ENCODE measurements at places on chromosomes 12 and 14.

GRCh38 chr14:78181270-78181669 is 11.1 kb downstream of the NRXN3 start:
- no peaks in the 10 kb centered on the region for H3K36me3 ChIP-seq
- H3K4me1 ChIP-seq: no peaks in the 10 kb centered on the region
- no peak for DNase-seq
- H3K27ac ChIP-seq: no peak overlapping the region
- H3K4me3 ChIP-seq: no peak overlapping the region
- peaks cover 3% of the 10 kb centered on the region for H3K27me3 ChIP-seq

- no peak overlapping the region for H3K27ac ChIP-seq
- DNase-seq: no peak
- H3K36me3 ChIP-seq: no peaks in the 10 kb centered on the region
Observed at GRCh38 chr12:104788840-104789271, 169.2 kb downstream of the SLC41A2 start.

GRCh38 chr12:98399532-98399931 is 115.9 kb upstream of the TMPO start:
- DNase-seq: peak; percentile 84
- H3K36me3 ChIP-seq: no peaks in the 10 kb centered on the region
- H3K27me3 ChIP-seq: no peaks in the 10 kb centered on the region
- H3K27ac ChIP-seq: peak overlapping the region; percentile 14
- peaks cover 35% of the 10 kb centered on the region for H3K4me1 ChIP-seq
- peak overlapping the region; percentile 14 for H3K4me3 ChIP-seq

GRCh38 chr14:93669632-93670031 is 118.7 kb downstream of the PRIMA1 start:
- H3K4me3 ChIP-seq: no peak overlapping the region
- H3K27me3 ChIP-seq: peaks cover 9% of the 10 kb centered on the region
- H3K27ac ChIP-seq: no peak overlapping the region
- DNase-seq: no peak

GRCh38 chr12:6205761-6206160 is 5.6 kb downstream of the CD9 start:
- H3K27me3 ChIP-seq: peaks cover 36% of the 10 kb centered on the region
- H3K36me3 ChIP-seq: no peaks in the 10 kb centered on the region
- H3K4me1 ChIP-seq: no peaks in the 10 kb centered on the region
- no peak overlapping the region for H3K27ac ChIP-seq
- H3K4me3 ChIP-seq: no peak overlapping the region
- no peak for DNase-seq

DNA sequence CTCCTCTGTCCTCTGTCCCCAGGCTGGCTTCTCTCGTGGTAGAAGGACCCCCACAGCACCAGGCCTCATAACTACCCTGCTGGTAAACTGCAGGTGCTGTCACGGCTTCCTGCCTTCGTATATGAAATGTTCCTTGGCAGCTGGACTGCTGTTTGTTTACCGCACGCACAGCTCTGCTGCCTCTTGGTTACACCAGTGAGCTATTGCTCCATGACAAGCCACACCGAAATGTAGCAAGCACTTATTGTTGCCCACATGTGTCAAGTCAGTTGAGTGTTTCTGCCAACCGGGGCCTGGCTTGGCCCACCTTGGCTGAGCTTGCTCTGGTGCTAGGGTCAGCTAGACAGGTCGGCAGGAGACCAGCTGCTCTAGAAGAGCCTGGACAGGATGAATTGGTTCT is 21.7 kb upstream of the TCL1B start:
- DNase-seq: no peak
- peaks cover 3% of the 10 kb centered on the region for H3K4me1 ChIP-seq
- no peak overlapping the region for H3K27ac ChIP-seq
- H3K4me3 ChIP-seq: no peak overlapping the region
- H3K36me3 ChIP-seq: no peaks in the 10 kb centered on the region
- H3K27me3 ChIP-seq: peaks cover 9% of the 10 kb centered on the region

DNA sequence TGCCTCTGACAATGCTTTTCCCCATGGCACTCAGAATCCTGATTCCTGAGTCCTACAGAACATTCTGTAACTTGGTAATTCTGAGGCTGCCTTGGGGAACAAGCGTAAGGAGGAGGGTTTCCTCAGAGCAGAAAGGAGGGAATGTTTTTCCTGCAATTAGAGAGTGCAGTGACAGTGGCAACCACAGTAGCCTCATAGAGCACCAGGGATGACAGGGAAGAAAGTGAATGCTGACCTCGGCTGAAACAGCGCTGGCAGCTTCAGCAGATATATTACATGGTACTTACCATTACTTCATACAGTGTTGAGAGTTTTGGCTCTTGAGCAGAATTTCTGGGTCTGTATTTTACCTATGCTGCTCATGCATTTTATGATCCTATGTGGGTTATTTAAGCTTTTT is 757.1 kb downstream of the NRXN3 start:
- peaks cover 2% of the 10 kb centered on the region for H3K27me3 ChIP-seq
- H3K4me3 ChIP-seq: no peak overlapping the region
- DNase-seq: no peak
- H3K36me3 ChIP-seq: no peaks in the 10 kb centered on the region
- no peak overlapping the region for H3K27ac ChIP-seq
- no peaks in the 10 kb centered on the region for H3K4me1 ChIP-seq

DNA sequence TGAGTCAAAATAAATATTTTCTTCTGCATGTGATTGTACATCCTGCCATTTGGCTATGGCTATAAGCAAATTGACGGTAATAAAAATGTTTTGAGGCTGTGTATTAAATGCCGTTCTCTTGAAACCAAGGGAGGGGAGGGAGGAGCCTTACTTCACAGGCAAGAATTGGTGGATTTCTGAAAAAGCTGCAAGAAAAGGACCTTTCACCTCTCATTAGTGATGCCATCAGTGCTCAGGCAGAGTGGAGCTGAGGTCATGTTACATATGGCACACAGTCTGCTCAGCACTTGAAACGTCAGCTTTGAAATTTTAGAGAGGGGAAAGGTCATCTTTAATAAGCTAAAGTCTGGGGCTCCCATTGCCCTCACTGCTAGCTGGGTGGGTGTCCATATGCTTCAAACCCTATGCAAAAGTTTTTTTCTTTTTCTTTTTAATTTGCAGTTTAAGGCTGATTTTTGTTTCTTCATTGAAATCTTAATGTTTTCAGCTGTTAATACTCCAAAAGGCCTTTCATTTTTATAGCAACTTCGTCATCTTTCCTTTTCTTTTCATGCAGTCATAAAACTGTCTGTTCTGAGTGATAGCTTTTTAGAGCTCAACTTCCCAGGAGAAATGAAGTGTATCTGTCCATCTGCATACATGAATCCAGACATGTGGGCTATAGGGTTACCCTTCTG is 9.8 kb upstream of the SIX1 start:
- H3K36me3 ChIP-seq: no peaks in the 10 kb centered on the region
- H3K27me3 ChIP-seq: peaks cover 65% of the 10 kb centered on the region
- peaks cover 23% of the 10 kb centered on the region for H3K4me1 ChIP-seq
- DNase-seq: no peak

DNA sequence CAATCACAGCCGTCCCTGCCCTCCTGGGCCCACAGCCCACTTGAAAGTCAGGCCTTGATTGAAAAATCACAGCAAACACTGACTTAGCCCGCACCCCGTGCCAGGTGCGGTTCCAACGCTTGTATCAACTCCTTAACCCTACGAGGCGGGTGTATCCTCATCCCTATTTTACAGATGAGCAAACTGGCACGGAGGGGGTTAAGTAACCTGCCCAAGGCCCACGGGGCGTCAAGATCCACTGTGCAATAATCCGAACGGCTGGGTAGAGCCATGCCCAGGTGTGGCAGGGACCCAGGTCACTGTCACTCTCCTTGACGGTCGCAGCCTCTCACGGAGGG is 583 bp downstream of the DNAH10 start:
- no peak for DNase-seq
- peak overlapping the region; percentile 6 for H3K4me3 ChIP-seq
- H3K4me1 ChIP-seq: peaks cover 8% of the 10 kb centered on the region

DNA sequence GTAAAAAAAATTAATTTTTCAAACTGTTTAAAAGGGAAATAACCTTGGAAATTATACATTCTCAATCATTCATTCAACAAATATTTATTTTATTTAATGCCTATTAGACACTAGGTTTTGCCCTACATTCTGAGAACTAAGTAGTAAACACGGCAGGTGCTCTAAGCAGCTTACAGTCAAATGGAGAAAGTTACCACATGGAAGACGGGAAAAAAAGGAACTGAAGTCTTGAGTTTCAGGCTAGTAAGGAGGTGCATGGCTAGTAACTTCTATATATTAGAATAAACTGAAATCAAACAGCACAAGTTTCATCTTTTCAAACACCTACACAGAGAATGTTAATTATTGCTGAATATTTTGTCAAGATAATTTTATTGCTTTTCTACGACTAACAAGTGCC is 52.9 kb downstream of the C12orf42 start:
- H3K27me3 ChIP-seq: no peaks in the 10 kb centered on the region
- no peak overlapping the region for H3K27ac ChIP-seq
- no peaks in the 10 kb centered on the region for H3K36me3 ChIP-seq
- peaks cover 21% of the 10 kb centered on the region for H3K4me1 ChIP-seq

DNA sequence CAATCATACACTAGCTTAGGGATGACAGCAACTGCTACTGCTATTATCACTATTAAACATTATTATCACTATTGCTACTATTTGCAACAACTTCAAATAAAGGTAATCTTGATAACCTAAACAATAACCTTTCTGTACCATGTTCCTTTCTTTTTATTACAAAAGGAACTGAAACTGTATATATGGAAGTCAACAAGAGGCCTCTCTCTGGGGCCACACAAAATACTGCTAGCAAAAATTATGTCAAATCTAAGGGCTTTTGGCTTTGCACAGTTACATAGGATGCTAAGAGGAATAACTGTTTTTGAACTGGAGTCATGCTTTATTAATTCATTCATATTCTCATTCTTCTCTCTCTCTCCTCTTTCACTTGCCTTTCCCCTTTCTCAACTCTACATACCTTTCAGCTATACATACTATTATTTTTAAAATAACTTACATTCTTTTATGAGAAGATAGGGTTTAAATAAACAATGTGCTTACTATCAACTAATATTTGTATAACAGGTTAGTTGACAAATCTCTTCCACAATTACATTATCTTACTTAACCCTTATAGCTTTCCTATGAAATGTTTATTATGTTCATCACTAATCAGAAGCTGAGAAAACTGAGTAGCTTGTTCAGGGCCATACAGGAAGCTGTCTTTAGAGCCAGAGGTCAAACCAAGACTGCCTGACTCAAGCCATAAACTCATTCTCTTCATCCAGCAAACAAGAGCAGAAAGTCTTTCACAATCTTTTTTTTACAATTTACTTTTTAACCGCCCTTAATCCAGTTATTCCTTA is 25.7 kb downstream of the SPTSSA start:
- no peak overlapping the region for H3K27ac ChIP-seq
- no peaks in the 10 kb centered on the region for H3K27me3 ChIP-seq
- H3K4me1 ChIP-seq: no peaks in the 10 kb centered on the region
- no peak overlapping the region for H3K4me3 ChIP-seq

DNA sequence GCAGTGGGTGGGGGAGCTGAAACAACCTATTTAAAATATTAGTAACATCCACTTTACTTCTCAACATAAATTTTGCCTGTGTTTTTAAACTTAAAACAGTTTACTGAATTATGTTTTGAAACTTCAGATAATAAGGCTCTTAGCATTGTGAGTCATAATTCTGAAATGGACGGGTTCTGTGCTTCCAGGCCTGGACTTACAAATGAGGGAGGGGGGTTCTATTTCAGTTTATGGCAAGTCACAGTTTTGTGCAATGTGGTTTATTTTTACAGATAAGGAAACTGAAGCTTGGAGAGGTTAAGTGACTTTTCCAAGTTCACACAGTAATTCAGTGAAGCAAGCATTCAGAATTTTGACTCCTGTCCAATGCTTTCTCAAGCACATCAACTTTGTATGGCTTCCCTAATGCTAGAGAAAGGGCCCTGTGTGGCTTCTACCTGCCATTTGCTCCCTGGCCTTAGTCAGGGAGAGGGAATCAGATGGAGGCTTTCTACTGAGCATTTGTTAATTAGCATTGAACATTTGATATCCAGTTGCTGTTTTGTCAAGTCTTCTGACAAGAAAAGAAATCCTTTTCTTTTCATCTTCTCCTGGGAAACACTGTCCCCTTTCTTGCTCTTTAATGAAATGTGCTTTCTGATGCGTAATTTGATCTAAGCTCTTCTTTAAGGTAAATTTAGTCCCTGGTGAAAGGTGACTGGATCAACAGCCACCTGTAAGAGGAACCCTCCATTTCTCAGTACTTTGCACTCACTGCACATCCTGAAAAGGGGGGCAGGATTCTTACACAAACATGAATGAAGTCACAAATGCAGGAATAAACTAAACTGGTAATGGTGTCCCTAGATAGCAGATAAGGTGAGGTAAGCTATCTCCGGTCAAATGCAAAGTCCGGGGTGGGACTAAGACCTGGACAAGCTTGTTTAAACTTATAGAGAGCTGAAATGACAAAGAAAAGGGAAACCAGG is 2.5 kb upstream of the SALL2 start:
- no peak overlapping the region for H3K4me3 ChIP-seq
- no peaks in the 10 kb centered on the region for H3K36me3 ChIP-seq
- DNase-seq: no peak
- H3K27ac ChIP-seq: no peak overlapping the region
- peaks cover 3% of the 10 kb centered on the region for H3K27me3 ChIP-seq
- H3K4me1 ChIP-seq: peaks cover 10% of the 10 kb centered on the region

DNA sequence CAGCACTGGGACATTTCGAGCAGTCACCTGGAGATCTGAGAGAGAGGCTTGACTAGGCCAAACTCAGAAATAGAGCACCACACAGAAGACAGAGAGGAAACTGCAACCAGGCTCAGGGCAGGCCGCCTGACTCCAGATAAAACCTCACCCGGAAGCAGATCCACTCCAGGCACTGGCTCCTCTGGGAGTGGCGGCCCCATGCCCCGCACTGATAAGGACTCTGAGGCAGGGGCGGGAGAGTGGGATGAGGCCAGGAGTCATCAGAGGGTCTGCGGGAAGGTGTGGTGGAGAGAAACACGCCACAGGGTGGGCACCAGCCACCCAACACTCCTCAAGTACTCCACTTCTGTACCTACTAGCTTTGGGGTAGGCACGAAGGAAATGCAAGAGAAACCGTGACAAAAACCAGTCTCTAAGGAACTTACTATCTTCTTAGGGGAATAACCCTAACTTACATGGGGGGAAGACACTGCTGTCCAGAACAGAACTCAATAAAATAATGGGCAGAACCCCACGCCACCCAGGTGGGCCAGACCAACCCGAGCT is 71.3 kb downstream of the CHGA start:
- no peak for DNase-seq
- H3K27me3 ChIP-seq: no peaks in the 10 kb centered on the region

- no peaks in the 10 kb centered on the region for H3K36me3 ChIP-seq
- DNase-seq: no peak
- H3K27ac ChIP-seq: no peak overlapping the region
- no peaks in the 10 kb centered on the region for H3K27me3 ChIP-seq
- no peaks in the 10 kb centered on the region for H3K4me1 ChIP-seq
- H3K4me3 ChIP-seq: no peak overlapping the region
Observed at GRCh38 chr12:61939977-61940376, 320.2 kb upstream of the USP15 start.
